ENCODE measurements at places on chromosomes 1 and 21.

DNA sequence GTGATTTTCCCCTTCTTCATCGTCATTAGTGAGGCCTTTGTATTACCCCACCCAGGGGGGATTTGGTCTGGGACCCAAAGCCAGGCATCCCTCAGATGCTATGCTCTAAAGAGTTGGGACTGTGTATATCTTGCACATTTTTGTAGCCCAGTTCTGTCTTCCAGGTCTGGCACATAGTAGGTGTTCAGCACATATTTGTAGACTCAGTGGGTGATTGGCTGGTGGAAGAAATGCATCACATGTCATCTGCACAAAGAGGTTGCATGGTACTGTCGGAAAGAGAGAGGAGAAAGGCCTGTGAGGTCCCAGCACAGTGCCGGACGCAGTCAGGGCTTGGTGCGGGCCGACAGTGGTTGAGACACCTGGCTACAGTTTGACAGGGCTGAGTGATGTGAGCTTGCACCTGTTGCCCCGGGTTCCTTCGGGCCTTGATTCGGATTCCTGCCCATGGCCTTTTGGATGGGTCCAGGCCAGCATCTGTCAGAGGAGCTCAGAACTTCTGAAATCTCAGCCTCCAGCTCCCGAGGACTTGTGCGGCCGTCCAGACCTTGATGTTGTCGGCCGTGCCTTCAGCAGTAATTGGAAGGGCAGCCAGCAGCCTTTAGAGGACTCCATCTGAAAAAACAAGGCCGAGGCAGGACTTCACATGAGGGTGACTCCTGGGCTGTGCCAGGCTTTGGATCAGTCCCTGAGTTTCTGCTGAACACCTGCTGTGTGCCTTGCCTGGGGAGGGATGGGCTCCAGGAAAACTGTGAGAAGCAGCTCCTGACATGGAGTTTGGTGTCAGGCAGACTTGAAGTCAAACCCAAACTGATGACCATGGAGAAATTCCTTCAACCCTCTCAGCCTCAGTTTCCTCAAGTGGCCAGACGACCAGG is 40.9 kb upstream of the PADI1 start:
- no peak for DNase-seq

DNA sequence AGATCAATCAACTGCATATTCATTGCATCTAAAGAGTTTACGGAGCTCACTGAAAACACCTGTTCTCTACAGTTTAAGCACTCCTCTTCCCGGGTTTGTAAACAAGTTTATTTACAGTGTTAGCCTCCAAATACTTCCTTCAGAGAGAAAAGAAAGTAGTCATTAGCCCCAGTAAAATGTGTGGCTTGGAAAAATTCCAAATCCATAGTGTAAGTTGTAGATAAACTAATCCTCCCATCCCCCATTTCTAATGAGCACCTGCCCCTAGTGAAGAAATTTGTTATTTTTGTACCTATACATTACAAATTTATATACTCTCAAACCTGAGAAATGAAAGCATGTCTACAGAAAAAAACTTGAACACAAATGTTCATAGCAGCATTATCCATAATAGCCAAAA is 21.9 kb downstream of the PUM1 start:
- no peak for DNase-seq

DNA sequence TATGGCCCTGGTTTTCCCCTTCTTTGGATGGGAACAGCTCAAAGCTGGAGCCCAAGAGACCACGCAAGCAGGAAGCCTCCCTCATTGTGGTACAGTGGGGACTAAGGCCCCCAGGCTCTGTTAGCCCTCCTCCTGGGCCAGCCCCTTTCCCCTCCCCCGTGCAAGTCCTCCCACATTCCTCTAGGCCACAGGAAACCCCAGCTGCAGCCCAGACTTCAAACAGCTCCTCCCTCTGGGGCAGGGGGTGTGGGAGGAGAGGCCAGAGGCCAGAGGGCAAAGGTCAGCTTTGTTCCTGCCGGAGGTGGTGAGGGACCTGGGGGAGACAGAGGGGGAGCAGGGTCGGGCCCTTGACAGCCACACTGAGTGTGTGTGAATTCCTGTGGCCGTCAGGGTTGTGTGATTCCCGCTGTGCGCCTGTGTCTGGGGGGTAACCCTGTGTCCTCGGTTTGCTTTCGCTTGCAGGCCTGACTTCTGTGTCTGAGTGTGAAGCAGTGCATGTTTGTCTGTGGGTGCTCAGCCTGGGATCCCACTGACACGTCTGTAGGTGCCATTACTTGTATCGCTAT is 3.4 kb upstream of the AHDC1 start:
- no peak for DNase-seq

DNA sequence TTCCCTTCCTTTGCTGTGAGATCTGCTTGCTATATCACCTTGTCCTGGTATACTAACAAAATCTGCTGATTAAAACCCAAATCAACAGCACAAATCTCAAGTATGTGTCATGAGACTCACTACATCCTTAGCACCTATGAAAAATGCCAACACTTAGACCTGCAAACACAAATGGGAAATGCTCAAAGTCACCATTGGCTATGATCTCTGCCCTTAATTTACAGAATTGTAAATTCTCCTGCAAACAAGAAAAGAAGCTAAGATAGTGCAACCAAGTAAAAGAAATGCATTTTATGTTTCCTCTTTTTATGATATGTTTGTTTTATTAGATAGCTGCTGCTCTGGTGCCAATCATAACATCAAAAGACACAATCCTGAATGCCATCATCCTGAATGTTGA is 80.8 kb downstream of the DISC1 start:
- no peak for DNase-seq

- DNase-seq: no peak
Measured at GRCh38 chr21:37904856-37905255, 11.4 kb downstream of the KCNJ6 start.

- DNase-seq: no peak
Measured at GRCh38 chr1:15428815-15429435, 9.3 kb upstream of the CTRC start.

DNA sequence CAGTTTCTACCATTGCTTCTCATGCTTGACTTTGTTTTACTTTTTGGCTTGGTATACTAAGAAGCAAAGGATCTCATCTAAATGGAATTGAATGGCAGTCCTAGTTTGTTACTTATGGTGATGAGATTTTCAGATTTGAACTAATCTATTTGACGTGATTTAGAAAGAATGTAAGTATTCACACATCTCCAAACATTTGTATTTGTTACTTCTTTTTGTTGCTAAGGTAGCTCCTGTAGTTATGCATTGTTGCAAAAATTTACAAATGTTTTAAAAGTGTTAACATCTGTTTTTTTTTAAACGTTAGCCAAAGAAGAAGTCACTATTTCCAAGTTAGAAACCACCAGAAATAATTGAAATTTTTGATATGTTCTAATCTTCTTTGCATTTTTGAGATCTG is 222.5 kb downstream of the RPS6KC1 start:
- DNase-seq: no peak
